ENCODE measurements at places on chromosomes 7 and 10.

DNA sequence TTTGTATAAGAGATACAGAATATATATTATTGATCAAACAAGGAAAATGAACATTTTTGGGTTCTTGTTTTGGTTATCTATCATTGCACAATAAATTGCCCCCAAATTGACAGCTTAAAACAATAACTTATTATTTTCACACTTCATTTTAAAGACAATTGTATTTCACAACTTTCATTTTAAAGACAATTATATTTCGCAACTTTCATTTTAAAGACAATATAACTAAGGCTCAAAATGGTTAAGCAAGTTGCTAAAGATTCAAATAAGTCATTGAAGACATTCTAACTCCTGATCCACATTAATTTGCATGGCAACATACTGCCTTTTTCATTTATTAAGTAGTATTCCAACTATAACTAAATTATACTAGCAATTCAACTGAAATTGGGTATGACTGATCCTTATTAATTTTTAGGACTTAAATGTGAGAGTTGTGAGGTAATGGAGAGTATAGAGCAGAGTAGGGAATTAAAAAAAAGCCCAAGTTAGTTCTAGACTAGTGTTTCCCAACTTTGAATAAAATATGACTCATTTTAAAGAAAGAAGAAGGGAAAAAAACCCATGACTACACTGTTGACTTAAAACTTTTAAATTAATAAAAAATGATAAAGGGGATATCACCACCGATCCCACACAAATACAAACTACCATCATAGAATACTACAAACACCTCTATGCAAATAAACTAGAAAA is 9.9 kb upstream of the STEAP2 start:
- DNase-seq: no peak

- no peak for DNase-seq
These were observed 82.6 kb downstream of the ATE1 start for GRCh38 chr10:121845044-121845784.

DNA sequence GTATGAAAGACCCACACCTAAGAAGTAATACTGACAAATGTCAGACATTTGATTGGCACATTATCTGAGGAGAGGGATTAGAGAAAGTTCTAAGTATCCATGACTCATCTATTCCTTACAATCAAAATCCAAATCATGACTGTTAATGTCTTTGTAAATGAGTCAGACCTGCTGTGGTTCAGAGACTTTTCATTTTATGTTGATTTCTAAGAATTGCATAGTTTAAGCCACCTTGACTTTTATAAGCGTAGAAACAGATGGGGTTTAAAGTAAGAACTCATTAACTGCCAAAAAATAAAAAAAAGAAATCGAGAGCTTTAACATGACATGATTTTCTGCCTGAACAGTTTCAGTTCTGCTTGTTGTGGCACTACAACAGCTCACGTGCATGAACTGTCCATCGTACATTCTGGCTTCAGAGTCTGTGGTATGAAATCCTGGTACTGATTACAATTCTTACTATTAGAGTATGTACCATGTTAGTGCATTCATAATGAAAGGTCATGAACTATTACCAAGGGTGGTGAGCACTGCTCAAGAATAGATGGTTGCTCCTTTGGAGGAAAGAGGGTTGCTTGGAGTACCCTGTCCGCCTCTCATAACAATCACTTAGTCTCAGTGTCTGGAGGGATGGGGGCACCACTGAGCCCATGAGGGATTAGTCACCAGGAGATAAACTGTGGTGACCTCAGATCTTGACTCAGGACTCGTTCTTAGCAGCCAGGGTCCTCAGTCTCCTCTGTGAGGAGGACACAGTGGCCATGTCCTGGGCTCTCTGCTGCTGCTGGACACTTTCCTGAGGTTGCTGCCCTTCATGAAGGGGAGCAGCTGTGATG is 42.2 kb downstream of the ACSM6 start:
- DNase-seq: no peak

DNA sequence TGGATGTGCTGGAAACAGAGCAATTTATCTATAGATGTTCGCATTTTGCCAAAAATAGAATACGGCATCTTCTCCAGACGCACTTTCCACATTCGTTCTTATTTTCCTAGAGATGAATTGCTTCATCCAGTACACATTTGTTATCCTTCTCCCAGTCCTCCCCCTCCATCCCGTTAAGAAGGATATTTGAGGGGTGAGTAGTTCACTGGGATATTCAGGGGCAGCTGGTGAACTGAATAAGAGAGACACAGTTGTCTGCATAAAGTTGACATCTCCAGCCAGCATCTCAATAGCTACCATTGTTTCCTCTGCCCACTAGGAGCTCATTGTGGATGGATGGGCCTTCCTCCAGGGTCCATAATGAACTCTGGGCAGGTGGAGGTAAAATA is 456.8 kb upstream of the NRP1 start:
- DNase-seq: no peak

DNA sequence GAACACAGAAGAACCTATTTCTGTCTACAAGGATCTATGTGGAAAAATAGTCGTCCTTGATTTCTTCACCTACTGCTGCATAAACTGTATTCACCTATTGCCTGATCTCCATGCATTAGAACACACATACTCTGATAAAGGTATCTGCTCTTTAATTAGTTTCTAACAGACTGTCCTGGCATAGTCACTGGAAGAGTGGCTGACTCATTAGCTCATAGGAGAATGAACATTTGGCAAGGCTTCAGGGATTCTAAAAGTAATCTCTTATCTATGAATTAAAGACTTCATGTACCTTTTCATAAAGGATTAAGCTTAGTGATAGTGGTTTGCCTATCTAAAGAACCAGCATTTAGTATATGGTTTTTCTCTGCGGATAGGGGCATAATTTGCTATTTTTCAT is 4.1 kb downstream of the NHLRC2 start:
- no peak for DNase-seq

All from CD4-positive, alpha-beta T cell treated with Interleukin-10 for 1 hour (primary cell).